ENCODE measurements at places on chromosomes 13 and 19.

DNA sequence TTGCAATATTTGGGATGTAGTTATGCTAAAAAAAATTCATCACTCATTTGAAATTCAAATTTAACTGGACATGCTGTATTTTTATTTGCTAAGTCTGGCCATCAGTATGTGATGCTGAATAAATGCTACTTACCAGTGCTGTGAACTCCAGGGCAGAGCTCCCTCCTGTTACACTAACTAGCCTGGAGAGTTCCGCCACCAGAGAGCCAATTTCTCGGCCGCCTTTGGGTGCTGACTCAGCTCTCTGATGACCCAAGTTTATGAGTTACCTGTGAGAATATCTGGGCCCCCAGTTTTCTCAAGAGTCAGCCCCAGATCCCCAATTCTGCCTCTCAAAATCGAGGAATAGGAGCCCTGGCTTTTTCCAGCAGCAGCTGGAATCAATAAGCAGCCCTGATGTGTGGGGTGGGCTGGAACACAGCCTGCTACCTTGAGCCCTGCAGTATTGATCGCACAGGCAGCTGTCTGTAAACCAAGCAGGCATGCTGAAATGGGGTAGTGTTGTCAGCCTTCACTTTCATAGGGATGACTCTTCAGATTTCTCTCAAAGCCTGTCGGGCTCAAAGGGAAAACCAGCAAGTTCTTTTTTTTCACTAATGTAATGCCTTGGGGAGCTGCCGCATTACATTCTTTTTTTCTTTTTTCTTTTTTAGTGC, 113.7 kb downstream of the DNAJC15 start:
- DNase-seq = no peak

DNA sequence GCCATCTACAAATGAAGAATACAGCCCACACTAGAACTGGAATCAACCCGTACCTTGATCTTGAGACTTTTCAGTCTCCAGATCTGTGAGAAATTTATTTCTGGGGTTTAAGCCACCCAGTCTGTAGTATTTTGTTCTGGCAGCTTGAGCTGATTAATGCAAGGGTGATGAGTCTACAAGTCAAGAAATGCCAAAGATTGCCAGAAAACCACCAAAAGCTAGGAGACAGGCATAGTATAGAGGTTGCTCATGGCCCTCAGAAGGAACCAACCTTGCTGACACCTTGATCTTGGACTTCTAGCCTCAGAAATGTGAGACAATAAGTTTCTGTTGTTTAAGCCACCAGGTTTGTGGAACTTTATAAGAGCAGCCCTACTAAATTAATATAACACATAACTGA, 428.2 kb upstream of the KLF12 start:
- no peak for DNase-seq

GRCh38 chr19:43505941-43506340, 1.4 kb upstream of the PHLDB3 start:
- no peak for DNase-seq

GRCh38 chr19:21569494-21569865, 64.1 kb downstream of the ZNF429 start:
- no peak for DNase-seq

DNA sequence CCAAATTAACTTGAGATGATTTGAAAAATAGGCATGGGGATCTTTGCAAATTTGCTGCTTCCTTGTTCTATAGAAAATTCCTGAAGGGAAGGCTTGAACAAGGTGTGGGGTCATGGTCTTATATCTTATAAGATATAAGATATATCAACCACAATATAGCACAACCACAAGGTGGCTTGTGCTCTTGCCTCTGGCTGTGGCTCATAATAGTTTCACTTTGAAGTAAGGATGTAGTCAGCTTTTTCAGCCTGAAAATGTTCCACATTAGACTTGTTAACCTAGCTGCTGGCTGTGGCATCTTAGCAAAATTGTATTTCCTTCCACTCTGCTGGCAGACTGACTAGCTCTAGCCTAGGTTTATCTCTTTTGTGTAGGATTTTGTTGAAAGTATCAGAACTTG, 169.7 kb downstream of the KLF5 start:
- no peak for DNase-seq

DNA sequence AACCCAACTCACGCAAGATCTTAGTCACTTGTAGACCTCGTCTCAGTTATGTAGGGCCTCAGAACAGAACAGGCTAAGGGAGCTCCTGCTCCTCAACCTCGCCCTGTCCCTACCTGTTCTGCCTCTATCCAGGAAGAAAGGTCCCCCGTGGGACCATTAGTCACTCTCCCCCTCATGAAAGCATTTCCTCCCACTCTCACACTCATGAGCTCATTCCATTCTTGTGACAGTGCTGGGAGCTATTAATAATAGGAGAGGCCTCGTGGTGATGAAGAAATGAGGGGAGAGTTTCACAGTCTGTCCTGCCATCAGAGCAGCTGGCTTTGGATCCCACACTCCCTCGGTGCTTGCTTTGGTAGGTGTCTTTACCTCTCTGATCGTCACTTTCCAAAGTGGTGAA, 10.2 kb downstream of the PPP2R1A start:
- peak; percentile 36 for DNase-seq

- DNase-seq = no peak
These were observed 1.1 kb downstream of the ADAMTS10 start for GRCh38 chr19:8609279-8610040.

GRCh38 chr19:3146677-3147100, 10.9 kb downstream of the GNA15 start:
- no peak for DNase-seq

DNA sequence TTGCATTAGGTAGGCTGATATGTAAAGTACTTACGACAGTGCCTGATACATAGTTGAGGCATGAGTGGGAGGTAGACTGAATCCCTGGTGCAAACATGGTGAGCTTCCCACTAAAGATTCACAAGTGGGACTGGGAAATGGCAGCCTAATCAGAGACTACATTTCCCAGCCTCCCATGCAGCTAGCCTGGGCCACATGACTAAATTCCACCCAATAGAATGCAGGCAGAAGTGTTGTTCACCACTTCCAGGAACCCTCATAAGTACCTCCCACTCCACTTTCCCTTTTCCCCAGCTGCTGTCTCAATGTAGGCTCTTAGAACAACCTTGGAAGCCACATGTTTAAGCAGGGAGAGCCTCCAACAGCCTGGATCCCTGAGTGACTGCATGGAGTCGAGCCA, 104.9 kb downstream of the CACNA1A start:
- DNase-seq = no peak

DNA sequence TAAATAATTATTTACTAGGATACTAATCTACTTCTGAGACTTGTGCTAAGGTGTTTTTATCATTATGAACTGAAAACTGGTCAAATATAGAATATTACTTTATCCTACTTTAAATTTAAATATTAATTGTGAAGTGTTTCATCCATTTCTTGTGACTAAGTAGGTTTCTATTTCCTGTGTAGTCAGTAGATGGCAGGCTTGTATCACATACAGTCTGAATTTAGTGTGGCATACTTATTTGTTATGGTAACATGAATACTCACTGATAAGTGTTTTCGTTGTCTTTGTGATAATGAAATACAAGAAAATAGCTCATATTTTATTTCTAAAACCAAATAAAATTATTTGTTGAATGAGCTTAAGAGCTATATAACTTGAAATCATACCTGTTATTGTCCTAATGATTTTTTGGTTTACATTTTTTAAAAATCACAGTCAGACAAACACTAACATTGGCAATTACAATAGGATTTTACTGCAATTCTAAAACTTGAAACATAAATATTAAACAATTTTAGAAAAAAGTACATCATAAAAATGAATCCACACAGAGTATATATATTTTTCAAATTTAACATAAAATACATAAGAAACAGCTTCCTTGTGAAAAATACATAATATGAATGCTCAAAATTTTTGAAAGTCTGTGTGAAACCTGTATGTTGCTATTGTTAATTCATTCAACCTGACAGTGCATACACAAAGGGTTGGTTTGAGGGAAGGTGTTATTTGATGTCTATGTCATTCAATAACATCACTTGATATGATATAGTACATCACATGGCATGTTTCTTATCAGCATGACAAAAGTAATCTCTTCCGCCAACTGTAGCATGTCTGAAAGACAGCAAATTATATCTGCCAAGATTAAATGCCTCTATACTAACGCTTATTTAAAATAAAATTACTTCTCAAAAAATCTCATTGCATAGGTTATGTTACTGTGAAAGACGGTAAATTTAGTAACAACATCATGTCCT, 904.8 kb upstream of the PCDH20 start:
- peak; percentile 20 for DNase-seq

GRCh38 chr19:2500841-2501261, 24.9 kb downstream of the GADD45B start:
- no peak for DNase-seq

DNA sequence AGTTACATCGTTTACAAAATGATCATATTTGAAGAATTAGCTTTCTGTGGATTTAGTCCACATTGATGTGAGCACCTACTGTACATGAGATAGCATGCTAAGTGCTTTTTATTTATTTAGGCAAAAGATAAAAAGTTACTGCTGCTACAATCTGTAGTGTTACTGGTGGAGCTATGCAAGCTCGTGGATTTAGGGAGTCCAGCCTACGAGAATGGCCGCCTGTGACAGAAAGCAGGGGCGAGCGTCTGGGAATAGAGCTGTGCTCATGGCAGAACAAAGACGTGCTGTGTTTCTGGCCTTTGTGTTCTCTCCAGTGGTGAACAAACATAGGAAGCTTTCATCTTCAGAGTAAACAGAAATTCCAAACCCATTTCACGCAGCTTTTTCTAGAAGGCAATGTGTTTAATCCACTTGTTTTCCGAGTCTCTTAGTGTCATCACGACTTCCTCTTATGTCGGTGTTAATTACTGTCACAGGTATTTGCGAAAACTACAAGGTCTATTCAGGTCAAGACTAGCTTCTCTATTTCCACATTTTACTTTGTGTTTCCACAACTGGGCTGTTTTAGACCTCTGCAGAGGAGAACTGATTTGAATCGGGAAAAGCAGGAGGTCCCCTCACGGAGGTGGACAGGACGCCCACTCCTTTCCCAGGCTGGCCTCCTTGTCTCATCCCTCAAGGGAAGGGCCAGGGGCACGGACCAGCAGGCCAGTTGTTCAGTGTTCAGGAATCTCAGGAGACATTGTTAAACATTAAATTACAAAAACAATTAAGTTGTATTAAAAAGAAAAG, 67.3 kb downstream of the ATP11A start:
- no peak for DNase-seq

- no peak for DNase-seq
These were observed 51.5 kb downstream of the RASA3 start for GRCh38 chr13:114080739-114081561.

GRCh38 chr19:29625186-29625651, 19.1 kb downstream of the POP4 start:
- DNase-seq = no peak

GRCh38 chr13:32530841-32531253, 7.7 kb downstream of the N4BP2L2 start:
- peak; percentile 27 for DNase-seq

DNA sequence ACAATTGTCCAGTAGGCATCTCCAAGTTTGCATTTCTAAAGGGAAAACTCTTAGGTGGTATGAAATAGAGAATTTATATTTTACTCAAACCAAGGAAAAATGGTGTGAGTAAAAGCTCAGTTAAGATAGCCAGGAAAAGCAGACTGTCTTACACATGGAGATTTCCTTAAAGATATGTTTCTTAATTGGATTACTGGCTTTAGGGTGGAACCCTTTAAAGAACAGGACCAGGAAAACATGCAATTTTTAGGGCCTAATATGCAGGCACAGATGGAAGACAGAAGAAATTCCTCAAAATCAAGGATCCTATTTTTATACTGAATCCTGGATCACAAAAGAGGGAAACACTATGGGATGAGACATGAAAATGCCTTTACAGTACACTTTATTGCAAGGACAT, 100.3 kb upstream of the PCDH17 start:
- DNase-seq = no peak

DNA sequence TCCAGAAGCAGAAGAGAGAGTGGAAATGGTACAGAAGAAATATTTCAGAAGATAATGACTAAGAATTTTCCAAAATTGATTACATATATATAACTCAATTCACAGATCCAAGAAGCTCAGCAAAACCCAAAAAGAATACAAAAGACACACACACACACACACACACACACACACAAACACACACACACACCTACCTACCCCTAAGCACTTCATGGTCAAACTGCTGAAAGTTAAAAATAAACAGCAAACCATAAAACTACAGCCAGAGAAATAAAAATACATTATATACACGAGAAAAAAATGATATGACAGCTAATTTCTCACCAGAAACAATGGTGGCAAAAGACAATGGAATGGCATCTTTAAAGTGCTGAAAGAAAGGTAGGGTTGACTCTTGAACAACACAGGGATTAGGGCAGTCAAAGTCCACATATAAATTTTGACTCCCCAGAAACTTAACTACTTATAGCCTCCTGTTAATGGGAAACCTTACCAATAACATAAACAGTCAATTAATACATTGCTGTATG, 49.2 kb downstream of the DIAPH3 start:
- no peak for DNase-seq

- no peak for DNase-seq
These were observed 4.3 kb downstream of the TBC1D17 start for GRCh38 chr19:49881672-49882394.

DNA sequence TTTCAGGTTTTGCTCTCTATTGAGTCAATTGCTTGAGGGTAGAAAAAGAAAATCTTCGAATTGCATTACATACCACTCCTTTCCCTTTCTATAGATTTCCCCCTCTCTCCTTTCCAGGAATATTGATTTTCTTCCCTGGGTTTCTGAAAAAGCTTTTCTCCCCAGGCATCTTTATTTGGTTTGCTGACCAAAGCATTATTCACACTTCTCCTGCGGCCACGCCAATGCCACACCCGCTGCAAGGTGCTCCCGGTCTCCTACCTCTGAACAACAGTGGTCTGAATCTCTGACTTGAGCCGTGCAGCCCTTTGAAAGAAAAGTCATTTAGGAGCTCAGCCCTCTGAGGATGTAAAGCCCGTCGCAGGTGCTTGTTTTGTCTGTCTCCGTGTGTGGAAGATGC, 350.9 kb upstream of the TMTC4 start:
- DNase-seq = no peak

DNA sequence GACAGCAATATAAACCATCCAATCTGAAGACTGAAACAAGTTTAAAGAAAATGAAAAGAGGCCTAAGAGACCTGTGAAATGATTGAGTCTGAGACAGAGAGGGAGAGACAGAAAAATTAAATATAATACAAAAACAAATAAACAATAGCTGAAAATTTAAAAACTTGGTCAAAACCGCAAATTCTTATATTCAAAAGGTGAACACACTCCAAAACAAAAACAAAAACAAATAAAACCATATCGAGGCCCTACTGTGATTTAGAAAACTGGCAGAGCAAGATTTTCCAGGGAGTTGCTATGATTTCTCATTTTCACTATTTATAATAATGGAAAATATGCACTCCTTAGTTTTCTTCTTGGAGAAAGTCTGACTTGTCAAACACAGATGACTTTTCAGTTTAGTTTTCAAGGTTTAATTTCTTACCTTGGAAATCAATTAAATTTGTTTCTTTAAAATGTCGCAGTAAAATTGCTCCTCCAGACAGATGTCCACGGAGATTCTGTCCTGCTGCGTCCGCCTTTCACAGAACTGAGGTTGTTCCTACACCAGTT, 1420.3 kb downstream of the UQCRFS1 start:
- DNase-seq = no peak
